Pancreas (tissue), 10 donors: ENCODE measurements at places on chromosomes 7 and 10. TPM values are rescaled to one million over a fixed set of nuclear protein-coding genes. Genes with fewer than 3 reads are reported as not detected.

DNA sequence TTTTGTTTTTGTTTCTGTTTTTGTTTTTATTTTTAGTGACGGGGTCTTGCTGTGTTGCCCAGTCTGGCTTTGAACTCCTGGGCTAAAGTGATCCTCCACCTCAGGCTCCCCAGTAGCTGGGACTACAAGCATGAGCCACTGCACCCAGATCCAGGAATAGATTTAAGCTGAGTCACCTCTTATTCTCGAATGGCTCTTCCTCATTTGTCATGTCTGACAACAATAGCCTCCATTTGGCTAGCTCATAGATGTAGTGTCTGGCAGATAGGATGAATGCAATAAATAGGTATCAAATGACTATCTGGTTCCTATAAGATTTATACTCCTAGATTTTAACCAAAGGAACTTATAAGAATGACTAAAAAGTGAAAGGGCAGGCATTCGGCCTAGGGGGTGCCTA lies 172.9 kb downstream of the TMEM26 start:
- no peak overlapping the region for H3K27ac ChIP-seq
- DNase-seq = no peak
- H3K4me1 ChIP-seq = peaks cover 5% of the 10 kb centered on the region
- H3K27me3 ChIP-seq = no peaks in the 10 kb centered on the region
- H3K4me3 ChIP-seq = no peak overlapping the region
- H3K36me3 ChIP-seq = no peaks in the 10 kb centered on the region

DNA sequence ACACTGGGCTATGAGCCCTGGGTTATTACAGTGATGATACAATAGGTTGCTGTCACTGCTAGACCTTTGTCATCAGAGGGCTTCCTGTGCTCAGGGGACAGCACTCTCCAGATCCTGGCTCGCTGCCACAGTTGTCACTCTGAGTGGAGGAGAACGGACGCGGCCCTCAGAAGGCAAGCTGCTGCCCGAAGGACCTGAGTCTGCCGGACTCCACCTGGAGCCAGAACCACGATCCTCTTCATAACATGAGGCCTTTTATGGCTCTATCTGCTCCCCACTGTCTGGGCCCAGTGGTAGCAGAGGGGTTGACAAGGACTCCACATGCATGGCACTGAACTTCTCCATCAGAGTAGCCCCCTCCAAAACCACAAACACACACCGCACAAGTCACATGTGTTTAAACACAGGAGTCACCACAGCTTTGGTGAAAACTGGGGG lies 94.7 kb upstream of the EFCAB10 start:
- H3K27ac ChIP-seq = no peak overlapping the region
- H3K36me3 ChIP-seq = no peaks in the 10 kb centered on the region
- peaks cover 19% of the 10 kb centered on the region for H3K4me1 ChIP-seq
- no peak overlapping the region for H3K4me3 ChIP-seq
- DNase-seq = peak; percentile 46

- H3K4me3 ChIP-seq = no peak overlapping the region
- no peak for DNase-seq
- H3K4me1 ChIP-seq = no peaks in the 10 kb centered on the region
Measured at GRCh38 chr7:128835231-128835751, 5.1 kb downstream of the FLNC start.

DNA sequence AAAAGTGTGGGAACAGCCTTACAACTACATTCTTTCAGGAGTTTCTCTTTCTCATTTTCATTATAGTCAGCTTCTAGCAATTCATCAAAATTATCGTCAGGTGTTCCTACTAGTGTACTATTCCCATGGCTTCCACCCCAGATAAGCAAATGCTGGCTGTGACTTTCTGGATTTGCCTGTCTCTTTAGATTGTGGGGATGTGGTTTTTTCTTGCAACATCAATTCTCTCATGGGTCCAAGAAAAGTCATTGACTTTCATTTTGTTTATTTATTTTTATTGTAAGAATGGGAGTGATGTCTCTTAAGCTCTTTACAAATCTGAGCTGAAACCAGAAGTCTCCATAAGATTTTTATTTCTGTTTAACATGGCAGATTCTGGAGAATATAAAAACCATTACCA lies 349.7 kb upstream of the SEMA3C start:
- H3K27me3 ChIP-seq = no peaks in the 10 kb centered on the region
- H3K4me3 ChIP-seq = no peak overlapping the region
- no peaks in the 10 kb centered on the region for H3K36me3 ChIP-seq
- H3K27ac ChIP-seq = no peak overlapping the region

- H3K4me3 ChIP-seq = no peak overlapping the region
- no peaks in the 10 kb centered on the region for H3K4me1 ChIP-seq
- peak overlapping the region; percentile 43 for H3K27ac ChIP-seq
- H3K36me3 ChIP-seq = no peaks in the 10 kb centered on the region
- DNase-seq = no peak
Measured at GRCh38 chr10:30581779-30582380, 47.7 kb downstream of the LYZL2 start.

DNA sequence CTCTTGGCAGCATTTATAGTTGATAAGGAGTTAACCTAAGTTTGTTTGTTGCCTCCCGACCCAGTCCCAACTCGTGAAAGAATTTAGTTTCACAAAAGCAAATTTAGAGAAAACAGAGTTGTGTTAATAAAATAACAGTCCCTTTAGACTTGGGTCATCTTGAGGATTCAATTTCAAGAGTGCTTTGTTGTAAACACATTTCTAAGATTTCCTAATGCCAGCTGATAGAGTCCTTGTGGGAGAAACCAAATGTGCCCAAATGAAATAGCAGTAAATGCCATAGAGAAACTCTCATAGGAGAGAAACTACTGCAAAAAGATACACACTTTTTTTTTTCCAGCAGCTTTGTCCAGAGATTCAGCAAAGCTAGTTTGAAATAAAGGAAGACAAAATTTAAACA lies 211.3 kb upstream of the BMPER start:
- DNase-seq = no peak
- H3K27me3 ChIP-seq = no peaks in the 10 kb centered on the region
- no peak overlapping the region for H3K27ac ChIP-seq
- H3K4me1 ChIP-seq = no peaks in the 10 kb centered on the region

- no peaks in the 10 kb centered on the region for H3K27me3 ChIP-seq
- DNase-seq = no peak
- no peaks in the 10 kb centered on the region for H3K36me3 ChIP-seq
- no peak overlapping the region for H3K27ac ChIP-seq
- no peak overlapping the region for H3K4me3 ChIP-seq
- no peaks in the 10 kb centered on the region for H3K4me1 ChIP-seq
Measured at GRCh38 chr7:22477876-22478450, 22.0 kb downstream of the STEAP1B start.

DNA sequence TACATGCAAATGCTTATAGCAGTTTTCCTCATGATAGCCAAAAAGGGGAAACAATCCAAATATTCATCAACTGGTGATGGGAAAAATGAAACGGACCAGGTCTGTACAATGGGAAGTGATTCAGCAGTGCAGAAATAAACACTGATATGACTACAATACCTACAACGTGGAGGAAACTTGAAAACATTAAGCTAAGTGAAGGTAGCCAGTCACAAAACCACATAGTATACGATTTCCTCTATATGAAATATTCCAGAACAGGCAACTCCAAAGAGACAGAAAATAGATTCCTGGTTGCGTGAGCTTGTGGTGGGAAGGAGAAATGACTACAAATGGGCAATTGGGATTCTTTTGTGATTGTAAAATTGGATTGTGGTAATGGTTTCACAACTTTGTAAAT lies 263.1 kb upstream of the PITRM1 start:
- DNase-seq = no peak
- H3K27me3 ChIP-seq = no peaks in the 10 kb centered on the region
- no peaks in the 10 kb centered on the region for H3K4me1 ChIP-seq

DNA sequence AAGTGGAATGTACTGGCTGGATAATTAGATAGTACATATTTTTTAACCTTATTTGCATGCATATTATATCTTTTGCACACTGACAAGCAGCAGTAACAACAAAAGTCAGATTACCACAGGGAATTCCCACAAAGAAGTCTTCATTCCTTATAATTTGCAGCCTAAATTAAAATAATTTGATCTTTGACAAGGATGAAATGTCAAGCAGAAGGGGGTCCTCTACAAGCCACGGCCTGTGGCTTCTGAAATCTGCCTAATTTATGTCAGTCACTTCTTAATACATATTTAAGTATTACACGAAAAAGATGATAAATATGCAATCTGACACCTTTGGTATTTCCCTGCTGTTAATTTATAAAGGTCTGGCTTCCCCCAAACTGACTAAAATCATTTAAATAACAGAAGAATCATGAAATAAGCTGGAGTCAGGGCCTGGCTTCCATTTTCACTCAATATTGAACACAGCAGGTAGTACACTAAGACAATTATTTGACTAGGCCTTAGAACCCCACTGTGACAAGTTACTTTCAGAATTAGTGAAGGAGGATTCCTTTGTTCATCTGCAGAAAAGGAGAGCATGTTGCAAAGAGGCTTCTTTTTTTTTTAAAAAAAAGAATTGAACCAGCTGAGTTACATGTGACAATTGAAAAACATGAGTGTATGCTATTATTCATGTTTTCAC lies 351.1 kb upstream of the ETV1 start:
- H3K4me1 ChIP-seq = no peaks in the 10 kb centered on the region
- no peaks in the 10 kb centered on the region for H3K36me3 ChIP-seq
- no peak overlapping the region for H3K4me3 ChIP-seq
- DNase-seq = no peak

GRCh38 chr10:43192884-43193283 lies 54.6 kb downstream of the CSGALNACT2 start:
- no peak overlapping the region for H3K27ac ChIP-seq
- no peaks in the 10 kb centered on the region for H3K4me1 ChIP-seq
- H3K36me3 ChIP-seq = no peaks in the 10 kb centered on the region
- H3K4me3 ChIP-seq = no peak overlapping the region

- H3K4me3 ChIP-seq = no peak overlapping the region
- peaks cover 25% of the 10 kb centered on the region for H3K4me1 ChIP-seq
- DNase-seq = peak; percentile 25
Measured at GRCh38 chr7:114364151-114364550, 50.5 kb upstream of the FOXP2 start.

DNA sequence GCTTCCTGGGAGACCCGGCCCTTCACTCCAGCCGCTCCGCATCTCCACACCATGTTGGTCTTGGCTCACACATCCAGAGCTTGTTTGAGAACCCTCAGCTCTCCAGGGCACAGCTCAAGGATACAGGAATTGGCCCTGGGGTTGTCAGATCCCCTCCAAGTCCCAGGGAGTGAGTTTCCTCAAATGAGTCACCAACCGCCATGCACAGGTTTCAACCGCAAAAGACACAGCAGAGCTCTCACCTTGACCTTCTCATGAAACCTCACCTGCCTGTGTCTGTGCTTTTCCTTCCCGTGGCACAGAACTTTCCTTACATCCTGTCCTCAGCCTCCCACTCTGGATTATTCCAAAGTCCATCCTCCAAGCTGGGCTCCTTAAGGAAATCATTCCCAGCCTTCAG lies 20.6 kb downstream of the AZGP1 start:
- no peaks in the 10 kb centered on the region for H3K27me3 ChIP-seq
- no peaks in the 10 kb centered on the region for H3K36me3 ChIP-seq
- H3K4me3 ChIP-seq = no peak overlapping the region
- DNase-seq = no peak
- H3K4me1 ChIP-seq = no peaks in the 10 kb centered on the region

DNA sequence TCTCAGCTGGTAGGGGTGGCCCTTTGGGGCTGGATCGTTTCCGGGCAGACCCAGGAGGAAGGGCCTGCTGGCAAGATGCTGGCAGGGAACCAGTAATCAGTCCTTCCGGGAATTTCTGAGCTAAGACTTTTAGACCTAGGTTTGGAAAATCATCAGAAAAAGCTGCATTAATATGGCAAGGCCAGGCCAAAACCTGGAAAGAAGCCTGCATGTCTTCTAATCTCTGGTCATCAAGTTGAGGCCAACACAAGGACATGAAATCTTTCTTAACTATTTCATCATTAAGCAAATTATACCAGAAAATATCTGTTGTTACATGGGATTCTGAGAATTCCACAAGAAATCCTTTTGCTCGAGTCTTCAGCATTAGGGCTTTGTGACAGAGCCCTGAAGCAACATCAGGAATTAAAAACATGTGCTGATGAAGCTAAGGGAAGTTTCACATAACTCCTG lies 19.9 kb downstream of the CPA1 start:
- DNase-seq = no peak
- no peak overlapping the region for H3K27ac ChIP-seq
- H3K36me3 ChIP-seq = no peaks in the 10 kb centered on the region

GRCh38 chr7:85573346-85573745 lies 386.5 kb upstream of the SEMA3D start:
- H3K4me3 ChIP-seq = no peak overlapping the region
- no peaks in the 10 kb centered on the region for H3K36me3 ChIP-seq
- no peak overlapping the region for H3K27ac ChIP-seq
- DNase-seq = no peak

GRCh38 chr10:127150136-127150535 lies 46.3 kb downstream of the INSYN2A start:
- no peaks in the 10 kb centered on the region for H3K27me3 ChIP-seq
- H3K27ac ChIP-seq = no peak overlapping the region
- no peak for DNase-seq
- H3K4me3 ChIP-seq = no peak overlapping the region
- no peaks in the 10 kb centered on the region for H3K36me3 ChIP-seq
- H3K4me1 ChIP-seq = no peaks in the 10 kb centered on the region

DNA sequence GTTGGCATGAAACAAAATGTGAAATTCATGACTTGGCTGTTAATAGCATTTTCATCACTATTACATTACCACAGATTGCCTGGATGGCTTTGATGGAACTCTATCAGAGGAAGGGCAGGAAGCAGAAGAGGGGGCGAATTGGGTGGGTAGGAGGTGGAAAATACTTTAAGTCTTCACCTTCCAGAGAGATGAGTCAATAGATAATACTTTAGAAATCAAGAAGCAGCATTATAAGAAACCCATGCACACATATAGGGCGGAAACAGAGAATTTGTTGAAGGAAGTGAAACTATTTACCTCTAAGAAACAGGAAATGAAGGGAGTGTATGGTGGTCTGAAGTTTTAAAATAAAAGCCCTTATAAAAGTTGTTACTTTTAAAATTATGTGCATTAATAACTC lies 152.1 kb upstream of the TARP start:
- H3K4me3 ChIP-seq = no peak overlapping the region
- no peak overlapping the region for H3K27ac ChIP-seq
- DNase-seq = no peak
- H3K4me1 ChIP-seq = no peaks in the 10 kb centered on the region

DNA sequence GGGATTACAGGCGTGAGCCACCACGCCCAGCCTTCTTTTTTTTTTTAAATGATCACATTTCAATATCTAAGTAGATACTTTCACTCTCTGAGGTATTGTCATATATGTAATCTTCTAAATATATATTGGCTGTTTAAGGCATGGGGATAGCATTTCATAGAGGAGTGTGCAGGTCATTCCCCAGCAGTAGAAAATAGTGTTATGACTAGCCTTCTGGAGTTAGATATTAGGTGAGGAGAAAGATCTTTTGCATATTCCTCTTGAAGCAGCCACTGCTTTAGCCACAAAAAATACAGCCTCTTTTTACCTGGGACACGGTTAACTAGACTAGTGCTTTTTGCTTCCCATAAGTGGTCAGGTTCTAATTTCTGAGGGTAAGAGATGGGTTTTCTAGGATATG lies 28.9 kb downstream of the ADD3 start:
- no peaks in the 10 kb centered on the region for H3K27me3 ChIP-seq
- H3K27ac ChIP-seq = no peak overlapping the region
- H3K4me1 ChIP-seq = peaks cover 50% of the 10 kb centered on the region

GRCh38 chr7:45592230-45592991 lies 18.2 kb downstream of the ADCY1 start:
- H3K27ac ChIP-seq = no peak overlapping the region
- no peaks in the 10 kb centered on the region for H3K4me1 ChIP-seq
- no peak for DNase-seq
- H3K4me3 ChIP-seq = no peak overlapping the region

The SPDYE5 gene
- not detected for total RNA-seq

The INMT gene
- 4.3 TPM for total RNA-seq

The STAM gene
- total RNA-seq = 12.0 TPM

The LEP gene
- 0.08 TPM for total RNA-seq

The FLNC gene
- 1.3 TPM for total RNA-seq

The XRCC2 gene
- total RNA-seq = 0.20 TPM
